ENCODE measurements at places on chromosomes 7 and 10. TPM values are rescaled to one million over a fixed set of nuclear protein-coding genes. Genes with fewer than 3 reads are reported as not detected.

The SYT15 gene
- 18.4 TPM for polyA plus RNA-seq

- DNase-seq = no peak
These were observed 452.4 kb upstream of the AKR1E2 start for GRCh38 chr10:4373612-4374011.

DNA sequence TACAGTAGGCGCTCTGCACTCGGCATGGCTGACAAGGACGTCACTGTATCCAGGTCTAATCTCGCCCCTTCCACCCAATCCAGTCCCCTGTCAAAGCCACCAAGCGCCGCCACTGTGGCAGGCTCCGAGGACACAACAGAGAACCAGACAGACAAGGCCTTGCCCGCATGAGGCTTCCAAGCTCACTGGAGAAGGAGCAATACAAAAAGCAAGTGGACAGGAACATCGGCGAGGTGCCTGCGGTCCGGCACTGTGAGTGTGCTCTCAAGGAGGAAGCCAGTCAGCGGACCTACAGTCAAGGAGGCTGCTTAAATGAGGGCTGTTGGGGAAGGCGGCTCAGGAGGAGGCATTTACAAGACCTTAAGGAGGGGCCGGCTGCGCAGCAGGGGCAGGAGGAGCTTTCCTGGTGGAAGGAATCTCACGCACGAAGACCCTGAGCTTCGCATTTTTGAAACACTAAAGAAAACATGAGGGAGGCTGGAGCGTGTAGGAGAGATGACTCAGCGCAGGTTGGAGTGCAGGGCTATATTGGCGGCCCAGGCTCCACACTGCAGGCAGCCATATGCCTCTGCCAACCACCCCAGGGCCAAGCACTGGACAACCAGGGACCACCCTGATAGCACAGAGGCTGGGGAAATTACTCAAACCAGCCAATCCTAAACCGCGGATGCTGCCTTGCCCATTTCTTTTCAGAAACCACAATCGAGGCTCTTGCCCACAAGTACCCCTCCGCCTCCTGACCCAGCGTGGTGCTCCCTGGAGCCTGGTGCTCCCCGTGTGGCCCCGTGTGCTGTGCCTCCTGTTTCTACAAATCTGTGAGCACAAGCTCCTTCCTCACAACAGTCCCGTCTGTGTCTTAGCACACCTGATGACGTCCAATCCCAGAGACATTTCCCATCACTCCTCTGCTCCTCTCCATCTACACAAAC, 28.9 kb downstream of the GNA12 start:
- DNase-seq = no peak

DNA sequence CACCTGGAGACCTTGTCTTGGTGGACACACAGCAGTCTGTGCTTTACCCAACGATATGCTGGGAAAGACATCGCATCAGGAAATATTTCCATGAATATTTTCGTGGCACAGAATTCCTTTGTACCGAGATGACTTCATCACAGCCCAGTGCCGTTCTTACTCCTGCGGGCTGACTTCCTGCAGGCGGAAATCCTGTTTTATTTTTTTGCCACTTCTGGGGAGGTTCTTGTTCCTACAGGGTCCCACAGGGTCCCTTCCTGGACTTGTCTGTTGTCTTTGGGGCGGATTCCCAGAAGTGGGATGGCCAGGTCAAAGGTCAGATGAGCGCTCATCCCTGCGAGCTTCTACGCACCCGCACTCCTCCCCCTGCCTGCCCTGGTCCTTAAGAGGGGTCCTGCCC, 86.5 kb downstream of the DNAJB6 start:
- no peak for DNase-seq
